ENCODE measurements at places on chromosomes 6 and 20.

GRCh38 chr6:107711412-107712236 lies 112.5 kb downstream of the SCML4 start:
- no peak for DNase-seq

GRCh38 chr20:22999756-23000155 lies 35.4 kb upstream of the SSTR4 start:
- no peak for DNase-seq

DNA sequence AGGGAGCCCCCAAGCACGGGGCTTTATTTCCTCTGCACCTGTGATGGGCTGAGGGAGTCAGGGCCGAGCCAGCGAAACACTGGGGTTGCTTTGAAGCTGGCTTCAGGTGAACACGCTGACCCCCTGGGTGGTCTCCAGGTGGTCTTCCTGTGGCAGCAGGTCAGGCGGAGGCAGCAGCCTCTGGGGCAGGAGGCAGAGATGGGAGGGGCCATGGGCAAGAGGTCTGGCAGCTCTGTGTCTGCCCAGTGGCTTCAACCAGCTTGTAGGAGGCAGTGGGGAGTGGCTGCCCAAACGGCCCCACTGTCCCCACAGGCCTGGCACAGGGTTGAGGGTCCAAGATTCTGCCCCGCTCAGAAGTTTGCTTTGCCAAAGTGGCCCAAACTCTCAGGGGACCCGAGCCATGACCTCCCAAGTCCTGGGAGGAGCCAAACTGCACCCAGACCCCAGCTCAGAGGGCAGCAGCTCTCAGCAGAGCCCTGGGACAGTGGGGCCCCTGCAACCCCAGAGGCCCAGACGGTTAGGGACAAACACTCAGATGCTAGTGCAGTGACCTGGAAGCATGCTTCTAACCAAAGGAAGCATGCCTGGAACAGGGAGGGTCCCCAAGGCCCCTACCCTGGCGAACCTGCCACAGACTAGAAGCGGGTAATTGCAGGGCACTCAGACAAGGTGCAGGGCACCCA lies 15.3 kb downstream of the NTSR1 start:
- no peak for DNase-seq

DNA sequence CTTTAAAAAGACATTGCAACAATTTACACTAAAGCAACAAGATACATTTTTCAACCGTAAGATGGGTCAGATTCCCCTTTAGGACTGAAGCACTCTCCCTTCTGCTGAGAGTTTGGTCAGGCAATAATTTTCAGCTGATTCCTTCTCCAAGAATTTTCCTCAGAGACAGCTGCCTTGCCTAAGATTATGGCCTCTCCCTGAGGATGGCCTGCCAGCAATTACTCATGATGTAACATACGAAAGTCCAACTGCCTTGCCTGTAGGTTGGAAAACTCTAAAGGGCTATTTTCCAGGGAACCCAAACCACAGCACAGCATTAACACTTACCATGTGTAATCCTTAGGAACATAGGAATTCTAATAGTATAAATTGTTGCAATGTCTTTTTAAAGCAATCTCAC lies 229.1 kb upstream of the FLRT3 start:
- no peak for DNase-seq

DNA sequence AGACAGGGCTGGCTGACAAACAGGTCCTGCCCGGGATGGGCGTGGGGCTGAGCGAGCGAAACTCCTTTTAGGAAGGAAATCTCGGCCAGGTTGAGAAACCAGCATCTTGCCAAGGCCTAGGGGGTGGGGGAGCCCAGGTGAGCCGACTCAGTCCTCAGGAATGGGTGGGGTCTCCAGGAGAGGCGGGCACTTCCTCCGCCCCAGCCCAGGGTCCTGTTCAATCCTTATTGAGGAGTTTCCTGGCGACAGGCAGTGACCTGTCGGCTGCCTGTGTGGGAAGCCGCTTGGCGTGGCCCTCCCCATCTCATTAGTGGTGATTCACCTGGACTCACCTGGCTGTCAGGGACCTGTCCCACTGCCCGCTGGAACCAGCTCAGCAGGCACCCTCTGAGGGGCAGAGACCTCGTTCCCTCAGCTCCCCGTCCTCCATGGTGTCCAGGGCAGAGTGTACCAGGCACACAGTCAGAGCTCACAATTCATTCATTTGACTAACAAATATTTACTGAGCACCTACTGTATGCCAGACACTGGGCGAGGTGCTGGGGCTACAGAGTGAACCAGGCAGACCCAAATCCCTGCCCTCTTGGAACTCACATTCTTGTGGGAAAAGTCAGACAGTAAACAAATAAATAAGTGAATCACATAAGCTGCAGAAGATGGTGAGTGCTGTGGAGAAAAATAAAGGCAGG lies 51.1 kb downstream of the FGD2 start:
- DNase-seq = no peak

DNA sequence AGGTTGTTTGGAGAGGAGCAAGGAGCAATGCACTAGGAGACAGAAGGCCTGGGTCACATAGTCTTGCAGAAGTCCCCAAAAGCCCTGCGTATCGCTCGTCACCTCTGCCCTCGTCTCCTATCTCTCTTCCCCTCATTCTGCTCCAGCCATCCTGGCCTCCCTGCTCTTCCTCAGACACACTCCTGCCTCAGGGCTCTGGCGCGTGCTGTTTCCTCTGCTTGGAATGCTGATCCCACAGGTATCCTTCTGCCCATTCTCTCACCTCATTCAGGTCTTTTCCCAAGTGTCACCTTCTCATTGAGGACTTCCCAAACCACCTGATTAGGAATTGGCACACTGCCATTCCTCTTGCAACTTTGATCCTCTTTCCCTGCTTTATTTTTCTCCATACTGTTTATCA lies 9.0 kb upstream of the SLC2A10 start:
- no peak for DNase-seq

GRCh38 chr20:14481863-14482262 lies 144.5 kb upstream of the FLRT3 start:
- DNase-seq = no peak

- no peak for DNase-seq
Measured at GRCh38 chr6:158630938-158631616, 13.5 kb downstream of the DYNLT1 start.

DNA sequence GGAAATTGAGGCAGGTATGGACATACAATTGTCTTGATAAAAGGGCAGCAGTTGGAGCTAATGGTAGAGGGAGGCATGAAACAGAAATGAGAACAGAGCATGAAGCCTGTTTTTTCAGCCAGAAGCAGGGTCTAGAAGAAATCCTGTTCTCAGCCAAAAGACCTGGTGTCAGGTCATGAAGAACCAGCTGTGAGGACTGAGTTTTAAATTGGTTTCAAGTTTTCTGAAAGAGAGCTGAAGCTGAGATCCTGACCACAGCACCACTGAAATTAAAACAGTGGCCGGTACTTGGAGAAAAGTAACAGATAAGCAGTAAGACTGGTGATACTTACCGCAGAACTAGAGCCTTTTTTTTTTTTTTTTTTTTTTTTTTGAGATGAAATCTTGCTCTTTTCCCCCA lies 283.8 kb upstream of the BMP2 start:
- DNase-seq = no peak

- no peak for DNase-seq
Measured at GRCh38 chr6:39938773-39939654, 4.8 kb upstream of the MOCS1 start.

- DNase-seq = no peak
Measured at GRCh38 chr6:22667855-22668254, 98.5 kb downstream of the HDGFL1 start.

GRCh38 chr6:6201200-6201599 lies 119.3 kb downstream of the F13A1 start:
- no peak for DNase-seq
